ENCODE measurements at places on chromosomes 1 and 21.

GRCh38 chr1:7592120-7592798 lies 178.8 kb upstream of the VAMP3 start:
- DNase-seq = no peak

DNA sequence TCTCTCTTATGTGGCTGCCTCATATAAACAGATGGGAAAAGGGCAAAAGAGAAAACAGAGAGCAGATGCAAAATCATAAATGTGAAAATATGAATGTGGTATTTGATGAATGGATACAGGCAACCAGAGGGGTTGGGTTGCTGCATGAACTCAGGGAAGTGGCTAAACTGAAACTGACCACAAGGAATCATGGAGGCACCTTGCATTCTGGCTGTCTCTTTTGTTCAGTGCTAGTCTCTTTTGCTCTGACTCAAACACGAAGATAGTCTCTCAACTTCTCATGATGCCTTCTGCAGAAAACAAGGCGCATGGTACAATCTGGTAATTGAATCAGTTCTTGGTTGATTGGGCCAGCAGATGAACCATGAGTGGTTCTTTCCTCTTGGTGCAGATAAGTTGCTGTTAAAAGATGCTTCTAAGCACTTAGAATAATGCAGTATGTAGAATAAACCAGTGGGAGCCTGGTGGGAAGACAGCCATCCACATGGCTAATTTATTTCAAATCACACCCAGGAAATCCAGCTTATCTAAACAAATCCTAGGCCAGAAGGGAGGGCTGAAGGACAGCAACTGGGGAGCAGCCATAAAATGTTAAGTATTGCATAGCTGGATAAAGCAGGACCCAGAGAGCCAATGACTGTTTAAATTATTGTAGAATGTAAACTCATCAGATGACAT lies 64.2 kb downstream of the HLX start:
- DNase-seq = no peak

DNA sequence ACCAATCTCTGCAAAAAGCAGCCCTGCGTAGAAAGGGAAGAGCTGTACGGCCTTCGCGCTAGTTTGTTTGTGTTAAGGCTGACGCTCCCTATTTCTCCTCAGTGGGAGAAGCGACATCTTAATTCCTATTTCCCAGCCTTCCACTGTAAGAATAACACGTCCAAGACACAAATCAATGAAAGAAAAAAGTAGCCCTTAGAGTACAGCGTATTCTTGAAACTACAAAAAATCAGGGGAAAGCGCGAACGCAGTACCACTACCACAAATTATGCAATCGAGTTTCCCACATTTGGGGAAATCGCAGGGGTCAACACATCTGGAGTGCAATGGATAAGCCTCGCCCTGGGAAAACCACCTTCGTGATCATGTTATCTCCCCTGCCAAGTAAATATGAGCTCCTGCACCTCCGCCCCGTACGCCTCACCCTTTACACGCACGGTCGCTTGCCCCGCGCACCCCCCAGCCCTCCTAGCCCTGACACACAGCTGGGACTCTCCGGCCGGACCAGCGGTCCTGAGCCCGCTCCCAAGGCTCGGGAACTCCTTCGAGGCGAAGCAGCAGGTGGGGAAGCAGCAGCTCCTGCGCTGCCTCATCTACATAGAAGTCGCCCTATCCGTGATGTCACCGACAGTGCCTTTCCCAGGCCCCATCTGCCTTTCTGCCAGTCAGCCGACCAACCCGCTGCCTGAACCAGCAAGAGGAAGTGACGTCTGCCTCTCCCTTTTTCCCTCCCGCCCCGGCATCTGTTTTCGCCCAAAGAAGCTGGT lies 94.7 kb downstream of the PPIAL4G start:
- peak; percentile 91 for DNase-seq

- DNase-seq = no peak
These were observed 610 bp downstream of the AJAP1 start for GRCh38 chr1:4654764-4655673.

DNA sequence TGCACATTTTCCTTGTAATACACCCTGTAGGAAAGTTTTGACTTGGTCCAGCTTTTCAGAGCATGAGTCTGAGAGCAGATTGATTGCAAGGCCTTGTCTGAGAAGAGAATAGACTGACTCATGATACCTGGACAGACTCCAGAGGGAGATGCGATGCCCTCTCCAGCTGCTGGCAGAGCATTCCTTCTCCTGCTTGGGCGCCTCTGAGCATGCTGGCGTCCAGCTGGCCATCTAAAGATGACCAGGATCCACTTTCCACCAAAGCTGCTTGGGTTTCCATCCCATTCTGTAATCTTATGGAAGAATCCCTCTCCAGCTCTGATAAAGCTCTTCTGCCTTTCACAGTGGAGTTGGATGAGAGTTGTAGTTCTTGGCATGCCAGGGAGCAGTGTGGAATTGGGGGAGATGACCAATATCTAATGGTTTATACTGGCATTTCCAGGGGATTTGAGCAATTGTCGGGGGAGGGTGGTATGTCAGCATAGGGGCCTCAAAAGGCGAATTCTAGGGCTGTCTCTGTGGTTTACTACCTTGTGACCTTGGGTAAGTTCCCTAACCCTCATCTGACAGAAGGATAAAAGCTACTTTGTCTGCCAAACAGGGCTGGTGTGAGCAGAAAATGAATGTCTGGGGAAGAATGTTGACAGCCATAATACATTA lies 19.5 kb downstream of the SZRD1 start:
- peak; percentile 76 for DNase-seq

- DNase-seq = peak; percentile 71
These were observed 66.2 kb downstream of the RGL1 start for GRCh38 chr1:183871142-183871541.

- peak; percentile 50 for DNase-seq
These were observed 70.8 kb upstream of the RHOU start for GRCh38 chr1:228664399-228664914.

GRCh38 chr1:109705411-109705810 lies 6.6 kb upstream of the GSTM5 start:
- DNase-seq = peak; percentile 0

DNA sequence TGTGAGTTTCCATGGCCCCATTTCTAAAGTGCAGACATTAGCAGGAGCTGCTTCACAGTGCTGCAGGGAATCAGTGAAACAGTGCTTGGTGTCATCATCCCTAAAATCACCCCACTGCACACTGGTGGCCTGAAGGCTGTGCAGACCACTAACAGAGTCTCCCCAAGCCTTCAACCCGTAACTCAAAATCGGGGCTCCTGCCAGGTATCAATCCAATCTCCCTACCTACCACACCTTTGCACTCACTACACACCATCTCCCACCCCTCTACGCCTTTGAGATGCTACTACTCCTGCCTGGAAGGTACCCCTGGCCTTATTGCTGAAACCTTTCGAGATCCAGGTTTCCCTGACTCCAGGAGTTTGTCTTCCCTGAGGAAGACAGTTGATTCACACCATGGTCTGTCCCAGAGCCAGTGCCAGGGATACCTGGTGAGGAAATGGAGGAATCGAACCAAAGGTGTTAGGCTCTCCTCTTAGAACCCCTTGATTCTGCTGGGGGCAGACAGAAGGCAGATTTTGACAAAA lies 25.5 kb downstream of the SLC2A1 start:
- DNase-seq = no peak

DNA sequence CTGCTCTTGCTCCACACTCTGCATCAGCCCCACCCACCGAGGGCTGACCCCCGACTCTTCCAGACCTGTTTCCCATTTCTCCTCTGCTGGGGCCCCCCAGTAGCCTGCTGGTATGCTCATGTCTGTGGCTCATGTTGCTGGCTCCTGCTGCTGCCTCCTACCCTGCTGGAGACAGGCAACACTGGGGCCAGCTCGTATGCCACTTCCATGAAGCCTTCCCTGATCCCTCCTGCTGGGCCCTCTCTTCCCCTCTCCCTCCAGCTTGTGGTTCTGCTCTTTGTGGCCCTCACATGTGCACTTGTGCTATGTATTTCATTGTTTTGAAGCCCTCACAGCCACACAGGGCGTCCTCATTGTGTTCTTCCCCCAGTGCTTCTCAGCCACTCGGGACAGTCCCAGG lies 40.5 kb downstream of the CNN3 start:
- no peak for DNase-seq

- peak; percentile 7 for DNase-seq
These were observed 130.8 kb downstream of the PRDM2 start for GRCh38 chr1:13830616-13831280.

GRCh38 chr1:171152549-171152948 lies 32.6 kb upstream of the FMO2 start:
- DNase-seq = no peak

- no peak for DNase-seq
These were observed 58.7 kb downstream of the STUM start for GRCh38 chr1:226607268-226607660.

DNA sequence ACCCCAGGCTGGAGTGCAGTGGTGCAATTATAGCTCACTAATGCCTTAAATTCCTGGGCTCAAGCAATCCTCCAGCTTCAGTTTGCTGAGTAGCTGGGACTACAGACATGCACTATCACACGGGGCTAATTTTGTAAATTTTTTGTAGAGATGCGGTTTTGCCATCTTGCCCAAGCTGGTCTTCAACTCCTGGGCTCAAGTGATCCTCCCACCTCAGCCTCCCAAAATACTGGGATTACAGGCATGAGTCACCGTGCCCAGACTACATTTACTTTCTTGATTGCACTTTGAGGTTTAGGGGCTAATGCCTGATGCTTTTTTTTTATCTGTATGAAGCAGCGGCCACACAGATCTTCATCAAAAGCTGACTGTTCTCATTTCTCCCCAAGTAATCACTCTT lies 124.6 kb downstream of the KIF26B start:
- DNase-seq = no peak

GRCh38 chr1:15592285-15592684 lies 7.4 kb upstream of the AGMAT start:
- no peak for DNase-seq

DNA sequence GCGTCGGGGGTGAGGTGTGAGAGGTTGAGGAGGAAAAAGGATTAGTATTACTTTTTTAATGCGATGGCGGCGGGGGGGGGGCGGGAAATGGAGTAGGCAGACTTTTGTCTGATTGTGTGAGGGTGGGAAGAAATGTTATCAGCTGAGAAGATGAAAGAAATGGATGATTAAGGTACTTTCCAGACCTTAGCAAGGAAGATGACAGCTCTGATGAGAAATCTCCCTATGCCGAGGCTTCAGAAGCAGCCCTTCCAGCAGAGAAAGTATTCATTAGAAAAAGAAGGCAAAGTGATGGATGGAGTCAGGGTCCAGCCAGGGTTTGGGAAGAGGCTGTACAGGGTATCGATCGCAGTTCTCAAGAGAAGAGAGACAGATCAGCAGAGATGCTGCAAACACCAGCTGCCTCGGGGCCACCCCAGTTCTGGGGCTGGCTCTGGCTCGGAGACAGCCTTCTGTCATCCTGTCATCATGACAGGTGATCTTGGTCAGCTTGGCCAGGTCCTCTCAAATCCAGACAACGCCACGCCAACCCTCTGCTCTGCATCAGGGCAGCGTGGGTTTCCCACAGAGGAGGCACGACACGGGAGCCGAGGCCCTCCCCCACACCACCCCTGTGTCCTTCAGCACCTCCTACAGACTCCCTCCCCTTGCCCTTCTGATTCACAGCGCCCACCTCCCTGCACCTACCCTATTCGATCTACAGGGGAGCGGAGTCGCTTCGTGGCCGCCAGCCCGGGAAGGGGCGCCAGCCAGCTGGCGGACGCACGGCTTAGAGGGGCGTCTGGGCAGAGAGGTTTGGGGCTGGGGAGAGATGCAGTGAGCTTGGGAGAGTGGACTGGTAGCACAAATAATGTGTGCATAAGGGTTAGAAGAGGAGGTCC lies 674 bp upstream of the ATXN7L2 start:
- peak; percentile 13 for DNase-seq

- no peak for DNase-seq
These were observed 22.1 kb downstream of the NME7 start for GRCh38 chr1:169345511-169345910.

GRCh38 chr1:71047635-71048607 lies at the start of gene PTGER3:
TSS of gene PTGER3 (minus strand) at chr1:71047816. CDS start at chr1:71047577, 239 bp downstream.
- no peak for DNase-seq

- DNase-seq = no peak
These were observed 97.5 kb downstream of the DENND1B start for GRCh38 chr1:197677752-197678295.

DNA sequence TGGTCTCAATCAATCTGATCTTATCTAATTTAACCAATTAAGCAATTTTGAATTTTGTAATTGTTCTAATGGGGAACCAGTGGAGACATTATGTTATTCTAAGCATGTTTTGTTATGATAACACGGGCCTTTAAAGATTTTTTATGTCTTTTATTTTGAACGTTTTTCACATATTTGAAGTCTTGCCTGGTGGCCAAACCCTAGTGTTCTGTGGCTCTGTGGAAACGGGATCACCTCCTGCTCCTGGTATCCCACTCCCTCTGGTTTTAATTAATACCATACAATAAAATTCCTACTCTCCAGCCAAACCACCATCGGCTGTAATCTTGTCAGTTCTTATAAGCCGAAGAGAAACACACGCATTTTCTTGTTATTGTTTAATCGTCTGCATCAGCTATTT lies 22.9 kb upstream of the LMO4 start:
- DNase-seq = no peak

- DNase-seq = peak; percentile 31
These were observed 480 bp downstream of the DPYD start for GRCh38 chr1:97920276-97920831.

- no peak for DNase-seq
These were observed 128.1 kb downstream of the PLXNA2 start for GRCh38 chr1:208115924-208116640.

GRCh38 chr1:238350471-238350870 lies 459.7 kb upstream of the ZP4 start:
- no peak for DNase-seq

DNA sequence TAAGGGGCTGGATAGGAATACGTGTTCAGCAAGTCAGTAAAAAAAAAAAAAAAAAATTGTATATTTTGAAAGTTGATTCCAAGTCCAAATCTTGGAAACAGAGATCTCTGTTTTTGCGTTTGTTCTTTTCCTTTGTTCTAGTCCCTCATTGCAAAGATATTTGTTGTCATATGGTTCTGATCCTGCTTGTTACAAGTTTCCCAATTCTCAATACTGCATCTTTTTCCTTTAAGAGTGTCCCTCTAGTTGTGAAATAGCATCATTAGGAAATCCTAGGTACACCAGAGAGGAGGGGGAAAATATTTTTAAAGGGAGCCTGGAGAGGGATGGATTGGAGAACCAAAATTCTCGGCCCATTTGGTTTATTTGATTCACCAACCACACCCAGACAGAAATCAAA lies 152.2 kb upstream of the C1orf105 start:
- no peak for DNase-seq
